ENCODE measurements at places on chromosomes 2 and 18.
A peak's percentile ranks its signal among the peaks of the same experiment; 100 is the strongest.

GRCh38 chr2:67318563-67318962 is 78.6 kb upstream of the ETAA1 start:
- DNase-seq: no peak

GRCh38 chr18:46815661-46816060 is 58.8 kb upstream of the ST8SIA5 start:
- DNase-seq: no peak

GRCh38 chr18:36179562-36180355 is 7.5 kb upstream of the MOCOS start:
- DNase-seq: no peak

GRCh38 chr18:74310411-74310810 is 5.2 kb upstream of the C18orf63 start:
- DNase-seq: no peak

DNA sequence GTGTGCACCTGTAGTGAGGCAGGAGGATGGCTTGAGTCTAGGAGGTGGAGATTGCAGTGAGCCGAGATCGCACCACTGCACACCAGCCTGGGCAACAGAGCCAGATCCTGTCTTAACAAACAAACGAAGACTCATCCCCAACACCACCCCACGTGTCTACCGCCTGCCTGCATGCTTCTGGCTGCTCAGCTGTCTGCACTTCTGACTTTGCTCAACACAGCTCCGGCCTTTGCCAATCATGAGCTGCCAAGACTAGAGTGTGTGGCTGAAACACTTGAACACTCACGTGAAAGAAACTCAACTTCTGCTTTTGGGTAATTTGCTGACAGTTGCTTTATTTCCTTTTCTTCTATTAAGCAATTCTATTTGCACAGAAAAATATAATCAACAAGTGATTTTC is 32.1 kb upstream of the SP3 start:
- DNase-seq: no peak

DNA sequence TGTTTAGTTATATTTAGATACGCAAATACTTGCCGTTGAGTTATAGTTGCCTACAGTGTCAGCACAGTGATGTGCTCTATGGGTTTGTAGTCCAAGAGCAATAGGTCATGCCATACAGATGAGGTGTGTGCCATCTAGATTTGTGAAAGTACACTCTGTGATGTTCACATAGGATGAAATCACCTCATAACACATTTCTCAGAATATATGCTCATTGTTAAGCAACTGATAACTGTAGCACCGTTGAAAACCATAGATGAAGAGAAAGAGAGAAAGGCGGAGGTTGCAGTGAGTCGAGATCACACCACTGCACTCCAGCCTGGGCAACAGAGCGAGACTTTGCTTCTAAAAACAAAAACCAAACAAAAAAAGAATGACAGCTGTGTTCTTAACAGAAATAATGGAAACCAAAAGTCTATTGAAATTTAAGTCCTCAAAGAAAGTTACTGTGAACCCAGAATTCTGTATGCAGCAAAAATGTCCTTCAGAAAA is 9.5 kb downstream of the DGKD start:
- DNase-seq: no peak

DNA sequence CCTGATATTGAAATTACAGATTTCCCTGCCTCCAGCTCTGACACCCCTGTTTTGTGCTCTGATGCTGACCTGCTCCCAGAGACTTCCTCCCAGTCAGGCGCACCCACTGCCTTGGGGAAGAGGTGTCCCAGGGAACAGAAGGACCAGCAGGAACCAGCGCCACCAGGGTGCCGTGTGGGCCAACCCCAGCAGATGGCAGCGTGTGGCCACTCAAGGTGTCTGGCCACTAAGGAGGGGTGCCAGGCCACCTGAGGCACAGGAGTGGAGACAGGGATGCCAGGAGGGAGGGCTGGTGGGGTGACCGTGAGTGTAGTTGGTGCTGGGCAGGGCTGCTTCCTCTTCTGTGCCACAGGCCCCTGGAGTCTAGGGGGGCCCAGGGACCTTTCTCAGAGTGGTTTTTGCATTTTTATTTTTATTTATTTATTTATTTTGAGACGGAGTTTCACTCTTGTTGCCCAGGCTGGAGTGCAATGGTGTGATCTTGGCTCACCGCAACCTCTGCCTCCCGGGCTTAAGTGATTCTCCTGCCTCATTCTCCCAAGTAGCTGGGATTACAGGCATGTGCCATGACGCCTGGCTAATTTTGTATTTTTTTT is 56.0 kb downstream of the TEX44 start:
- peak; percentile 92 for DNase-seq

GRCh38 chr2:97991081-97991856 is 4.5 kb downstream of the TMEM131 start:
- no peak for DNase-seq

GRCh38 chr2:46227674-46228289 is 69.4 kb upstream of the EPAS1 start:
- no peak for DNase-seq

DNA sequence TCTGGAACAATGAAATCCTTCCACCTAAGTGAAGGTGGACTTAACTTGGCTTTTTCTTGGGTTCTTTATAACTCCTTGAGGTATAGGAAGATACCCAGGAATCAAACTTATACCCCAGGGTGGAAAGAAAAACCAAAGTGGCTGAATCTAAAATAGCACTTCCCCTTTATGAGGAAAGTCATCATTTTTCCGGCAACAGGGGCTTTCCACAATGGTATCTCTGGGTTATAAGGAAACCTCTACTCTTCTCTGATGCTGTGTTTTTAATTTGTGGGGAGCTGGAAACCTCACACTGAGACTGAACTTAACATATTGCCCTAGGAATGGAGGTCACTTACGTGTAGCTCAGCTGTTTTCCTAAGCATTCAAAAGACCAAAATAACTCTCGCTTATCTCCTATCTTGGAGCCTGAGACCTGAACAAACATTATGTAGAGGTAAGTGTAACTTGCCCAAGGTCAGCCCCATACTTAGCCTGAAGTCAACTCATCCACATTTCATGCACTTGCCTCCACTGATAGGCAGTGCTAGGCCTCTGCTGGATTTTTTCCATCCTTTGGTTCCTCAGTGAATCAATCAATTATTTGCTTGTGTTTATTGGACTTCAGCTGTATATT is 117.9 kb downstream of the SETBP1 start:
- DNase-seq: no peak

DNA sequence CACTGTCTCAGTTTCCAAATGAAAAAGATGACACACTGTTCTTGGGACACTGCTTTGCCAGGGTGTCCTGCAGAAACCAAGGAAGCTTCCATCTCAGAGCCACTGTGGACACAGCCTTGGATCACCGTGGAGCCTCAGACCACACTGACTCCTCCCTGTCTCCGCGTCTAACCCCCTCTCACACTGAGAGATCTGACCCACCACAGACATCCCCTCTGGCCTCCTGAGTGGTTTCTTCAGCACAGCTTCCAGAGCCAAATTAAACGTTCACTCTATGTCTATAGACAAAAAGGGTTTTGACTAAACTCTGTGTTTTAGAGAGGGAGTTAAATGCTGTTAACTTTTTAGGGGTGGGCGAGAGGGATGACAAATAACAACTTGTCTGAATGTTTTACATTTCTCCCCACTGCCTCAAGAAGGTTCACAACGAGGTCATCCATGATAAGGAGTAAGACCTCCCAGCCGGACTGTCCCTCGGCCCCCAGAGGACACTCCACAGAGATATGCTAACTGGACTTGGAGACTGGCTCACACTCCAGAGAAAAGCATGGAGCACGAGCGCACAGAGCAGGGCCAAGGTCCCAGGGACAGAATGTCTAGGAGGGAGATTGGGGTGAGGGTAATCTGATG is 113.4 kb upstream of the PKDCC start:
- no peak for DNase-seq

- no peak for DNase-seq
Observed at GRCh38 chr2:46827274-46828134, 88.1 kb downstream of the MCFD2 start.

DNA sequence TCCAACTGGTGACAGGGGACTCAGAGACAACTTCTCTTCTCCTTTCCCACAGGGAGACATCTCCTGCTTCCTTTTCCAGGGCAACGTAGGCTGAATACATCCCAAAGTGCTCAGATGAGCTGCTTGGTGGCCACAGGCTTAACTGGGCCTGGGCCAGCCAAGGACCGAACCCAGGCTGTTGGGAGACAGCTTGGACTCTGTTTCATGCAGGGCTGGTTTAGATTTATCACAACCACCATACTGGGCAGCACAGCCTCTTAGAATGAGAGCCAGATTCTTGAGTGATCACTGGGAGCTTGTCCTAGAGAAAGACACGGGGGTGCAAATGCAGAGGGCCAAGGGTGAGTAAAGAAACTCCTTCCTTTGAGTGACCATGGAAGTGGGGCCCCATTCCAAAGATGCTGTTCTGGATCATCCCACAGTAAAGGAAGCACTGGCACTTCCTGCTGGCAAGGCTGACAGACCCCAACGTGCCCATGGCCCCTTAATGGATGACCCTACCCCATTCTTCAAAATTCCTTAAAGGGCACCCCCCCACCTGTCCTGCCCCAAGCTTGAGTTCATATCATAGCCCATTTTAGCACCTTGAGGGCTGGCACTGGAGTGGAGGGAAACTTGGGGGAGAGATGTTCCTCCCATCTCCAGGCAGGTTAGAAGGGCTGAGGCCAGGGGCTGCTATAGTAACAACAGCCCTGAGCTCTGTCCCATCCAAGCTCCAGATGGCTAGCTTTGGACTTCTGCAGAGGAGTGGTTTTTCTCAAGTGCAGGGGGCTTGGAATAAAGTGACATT is 84.1 kb downstream of the CAPN13 start:
- DNase-seq: no peak

DNA sequence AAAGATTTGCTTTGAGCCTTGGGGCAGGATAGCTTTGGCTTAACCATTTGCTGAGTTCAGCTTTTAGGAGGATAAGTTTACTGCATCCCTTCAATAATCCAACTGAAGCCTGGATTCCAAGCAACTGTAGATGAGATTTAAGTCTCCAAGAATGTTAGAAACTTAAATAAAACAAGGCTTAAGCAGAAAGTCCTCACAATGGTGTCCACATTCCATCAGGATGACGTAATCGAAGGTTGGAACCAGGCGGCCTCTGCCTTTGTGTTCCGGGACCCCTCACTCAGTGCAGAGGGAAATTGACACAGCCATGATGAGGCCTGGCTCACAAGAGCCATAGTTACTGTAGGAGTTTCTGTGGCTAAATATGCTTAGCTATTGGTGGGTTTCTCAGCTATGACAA is 260.4 kb downstream of the LPIN1 start:
- no peak for DNase-seq

DNA sequence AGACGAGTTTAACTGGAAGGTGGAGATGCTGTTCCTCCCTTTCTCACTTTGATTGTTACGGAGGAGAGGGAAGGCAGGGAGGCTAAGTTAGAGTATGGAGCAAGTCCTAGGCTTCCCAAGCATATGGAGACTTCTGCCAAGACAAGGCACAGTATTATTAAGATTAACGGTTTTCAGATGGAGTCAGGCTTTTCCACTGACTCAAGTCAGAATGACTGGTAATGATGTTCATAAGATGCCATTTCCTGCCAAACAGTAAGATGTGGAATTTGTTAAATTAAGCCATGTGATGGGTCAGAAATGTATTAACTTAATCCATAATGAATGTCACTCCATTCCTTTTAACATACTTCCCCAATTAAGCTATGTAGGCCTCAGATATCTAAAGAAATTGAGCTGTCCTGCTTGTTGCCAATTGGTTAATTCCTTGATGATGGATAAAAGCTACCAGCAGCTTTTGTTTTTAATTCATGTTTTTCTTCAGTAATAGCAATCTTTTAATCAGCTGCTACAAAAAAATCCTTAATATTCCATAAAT is 383.7 kb downstream of the ZNF521 start:
- no peak for DNase-seq

DNA sequence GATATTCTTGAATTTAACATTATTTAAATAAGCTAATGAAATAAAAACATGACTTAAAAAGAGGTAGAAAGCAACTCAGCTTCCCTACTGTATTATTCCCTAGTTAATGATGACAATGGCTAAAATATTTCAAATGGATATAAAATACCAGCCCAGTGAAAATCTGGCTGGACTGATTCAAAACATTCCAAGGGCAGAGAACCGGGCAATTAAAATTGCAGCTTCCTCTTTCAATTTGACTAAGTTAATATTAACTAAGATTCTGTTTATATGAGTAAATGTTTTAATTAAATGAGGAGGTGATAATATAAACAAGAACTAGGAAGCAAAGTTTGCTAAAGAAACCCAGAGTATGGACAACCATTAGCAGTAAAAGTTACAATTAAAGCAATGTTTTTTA is 65.6 kb downstream of the RAPH1 start:
- DNase-seq: no peak

GRCh38 chr18:8519102-8519501 is 90.1 kb upstream of the RAB12 start:
- DNase-seq: no peak

Data from upper lobe of left lung (tissue), 6 donors.